ENCODE measurements at places on chromosomes 2 and 18.

DNA sequence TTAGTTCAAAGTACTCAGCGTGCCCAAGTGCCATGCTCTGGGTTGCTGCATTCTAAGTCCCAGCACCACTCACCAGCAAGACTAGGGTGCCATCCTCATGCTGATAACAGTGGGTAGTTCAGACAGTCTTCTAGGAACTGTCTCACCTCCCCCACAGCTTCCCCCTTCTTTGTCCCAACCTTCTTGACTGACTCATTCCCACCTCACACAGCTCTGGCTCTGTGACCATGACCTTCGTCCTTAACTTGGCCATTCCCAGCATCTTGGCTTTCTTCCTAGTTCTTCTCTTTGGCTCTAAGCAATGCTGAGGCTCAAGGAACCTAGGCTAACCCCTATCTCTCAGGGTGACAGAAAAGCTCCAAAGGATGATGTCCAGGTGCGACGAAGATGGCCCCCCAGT lies 20.0 kb upstream of the CXCR4 start:
- no peak for DNase-seq

- DNase-seq = no peak
Observed at GRCh38 chr2:144183727-144184126, 336.2 kb downstream of the ZEB2 start.

- no peak for DNase-seq
Observed at GRCh38 chr2:100983201-100983600, 18.9 kb upstream of the RPL31 start.

DNA sequence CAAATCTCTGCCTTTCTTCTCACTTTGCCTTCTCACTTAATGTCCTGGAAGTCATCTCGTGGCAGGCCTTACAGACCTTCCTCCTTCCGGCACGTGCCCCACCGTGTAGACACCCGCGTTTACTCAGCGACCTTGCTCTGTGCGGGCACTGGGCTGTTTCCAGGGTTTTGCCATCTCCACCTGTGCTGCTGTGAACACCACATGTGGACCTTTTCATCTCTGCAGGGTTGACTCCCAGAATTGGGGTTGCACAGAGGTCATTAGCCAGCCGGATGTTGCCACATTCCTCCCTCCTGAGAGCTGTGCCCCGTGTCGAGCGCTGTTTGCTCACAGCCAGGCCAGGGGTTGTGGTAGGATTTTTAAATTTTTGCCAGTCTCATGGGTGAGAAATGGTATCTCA lies 25.4 kb downstream of the KCNG2 start:
- DNase-seq = no peak

DNA sequence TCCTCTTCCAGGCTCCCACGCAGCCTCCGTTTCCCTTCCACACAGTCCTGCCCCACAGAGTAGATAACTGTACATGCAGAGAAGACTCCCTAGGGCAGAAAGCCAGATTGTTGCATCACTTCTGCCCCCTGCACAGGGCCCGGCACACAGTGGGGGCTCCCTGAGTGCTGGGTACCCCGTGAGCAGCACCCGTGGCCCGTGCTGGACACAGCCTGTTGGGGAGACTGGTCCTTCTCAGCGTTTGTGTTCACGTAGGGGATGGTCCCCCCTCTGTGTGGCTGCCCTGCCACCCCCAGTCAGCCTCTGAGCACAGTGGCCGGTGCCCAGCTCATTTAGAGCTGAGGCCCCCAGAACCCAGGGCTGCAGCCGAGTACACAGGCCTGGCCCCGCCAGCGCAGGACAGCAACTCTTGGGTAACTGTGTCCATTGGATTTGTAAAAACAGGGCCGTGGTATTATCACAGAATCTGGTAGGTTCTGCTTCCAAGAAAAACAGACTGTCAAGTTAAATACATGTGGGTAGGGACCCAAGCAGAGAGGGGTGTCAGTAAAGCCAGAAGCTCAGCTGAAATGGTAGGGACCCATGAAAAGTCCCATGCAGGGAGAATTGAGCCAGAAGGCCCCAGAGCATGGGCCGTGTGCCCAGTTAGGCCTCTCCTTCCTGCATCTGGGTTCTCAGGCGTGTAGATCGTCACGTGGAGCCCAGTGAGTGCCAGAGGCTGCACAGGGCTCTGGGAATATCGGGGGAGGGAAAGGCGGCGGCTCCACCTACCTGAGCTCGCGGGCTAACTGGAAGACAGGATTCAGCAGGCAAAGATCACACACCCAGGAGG lies 257.3 kb downstream of the ATAD2B start:
- no peak for DNase-seq

GRCh38 chr2:211900000-211900399 lies 638.6 kb downstream of the ERBB4 start:
- peak; percentile 77 for DNase-seq

- DNase-seq = no peak
Observed at GRCh38 chr2:201837824-201838431, 31.6 kb downstream of the CDK15 start.

GRCh38 chr2:74567881-74568280 lies 13.4 kb downstream of the DOK1 start:
- DNase-seq = no peak

GRCh38 chr18:4125224-4125623 lies 329.9 kb downstream of the DLGAP1 start:
- peak; percentile 35 for DNase-seq

GRCh38 chr2:8469709-8470493 lies 212.0 kb upstream of the ID2 start:
- DNase-seq = no peak

DNA sequence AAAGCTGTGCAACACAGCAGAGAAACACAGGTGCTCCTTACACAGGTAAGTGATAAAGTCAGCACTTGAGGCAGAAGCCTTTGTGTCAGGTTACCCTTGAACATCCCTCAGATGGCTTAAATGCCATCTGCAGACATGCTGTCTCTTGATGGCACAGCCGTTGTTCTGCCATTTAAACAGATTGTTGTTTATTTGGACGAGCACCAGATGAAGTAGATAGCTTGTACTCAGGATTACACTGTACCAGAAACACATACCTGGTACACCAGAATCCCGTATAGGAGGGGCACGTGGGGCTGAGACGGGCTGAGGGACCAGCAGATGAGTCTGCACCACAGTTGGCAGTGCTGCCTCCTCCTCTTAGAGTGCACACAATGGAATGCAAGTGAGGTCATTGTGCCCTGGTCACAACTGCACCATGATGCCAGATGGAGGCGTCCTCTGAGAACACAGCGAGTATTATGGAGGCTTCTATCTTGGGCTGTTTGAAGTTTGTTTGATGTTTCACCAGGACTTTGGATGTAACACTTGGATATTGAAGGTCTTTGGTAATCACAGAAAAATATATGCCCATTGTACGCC lies 143.0 kb downstream of the TANC1 start:
- DNase-seq = peak; percentile 32

DNA sequence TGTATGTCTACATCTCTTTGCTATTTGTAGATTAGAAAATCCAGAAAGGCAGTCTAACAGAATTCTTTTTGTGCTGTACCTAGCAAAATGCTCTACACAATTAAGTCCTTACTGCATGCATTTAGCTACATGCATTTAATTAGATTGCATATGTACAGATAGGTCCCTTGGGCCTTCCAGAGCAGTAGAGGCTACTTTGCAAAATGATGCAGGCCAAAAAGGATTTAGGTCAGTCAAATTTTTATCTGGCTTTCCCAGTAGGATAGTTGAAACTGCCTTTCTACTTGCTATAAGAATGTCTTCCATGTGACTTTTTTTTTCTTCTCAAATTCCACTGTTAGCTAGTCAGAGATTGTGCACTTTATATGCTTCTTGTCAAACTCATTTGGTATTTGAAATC lies 19.3 kb downstream of the GALNT13 start:
- no peak for DNase-seq

- no peak for DNase-seq
Observed at GRCh38 chr2:224579411-224579810, 5.8 kb downstream of the CUL3 start.

DNA sequence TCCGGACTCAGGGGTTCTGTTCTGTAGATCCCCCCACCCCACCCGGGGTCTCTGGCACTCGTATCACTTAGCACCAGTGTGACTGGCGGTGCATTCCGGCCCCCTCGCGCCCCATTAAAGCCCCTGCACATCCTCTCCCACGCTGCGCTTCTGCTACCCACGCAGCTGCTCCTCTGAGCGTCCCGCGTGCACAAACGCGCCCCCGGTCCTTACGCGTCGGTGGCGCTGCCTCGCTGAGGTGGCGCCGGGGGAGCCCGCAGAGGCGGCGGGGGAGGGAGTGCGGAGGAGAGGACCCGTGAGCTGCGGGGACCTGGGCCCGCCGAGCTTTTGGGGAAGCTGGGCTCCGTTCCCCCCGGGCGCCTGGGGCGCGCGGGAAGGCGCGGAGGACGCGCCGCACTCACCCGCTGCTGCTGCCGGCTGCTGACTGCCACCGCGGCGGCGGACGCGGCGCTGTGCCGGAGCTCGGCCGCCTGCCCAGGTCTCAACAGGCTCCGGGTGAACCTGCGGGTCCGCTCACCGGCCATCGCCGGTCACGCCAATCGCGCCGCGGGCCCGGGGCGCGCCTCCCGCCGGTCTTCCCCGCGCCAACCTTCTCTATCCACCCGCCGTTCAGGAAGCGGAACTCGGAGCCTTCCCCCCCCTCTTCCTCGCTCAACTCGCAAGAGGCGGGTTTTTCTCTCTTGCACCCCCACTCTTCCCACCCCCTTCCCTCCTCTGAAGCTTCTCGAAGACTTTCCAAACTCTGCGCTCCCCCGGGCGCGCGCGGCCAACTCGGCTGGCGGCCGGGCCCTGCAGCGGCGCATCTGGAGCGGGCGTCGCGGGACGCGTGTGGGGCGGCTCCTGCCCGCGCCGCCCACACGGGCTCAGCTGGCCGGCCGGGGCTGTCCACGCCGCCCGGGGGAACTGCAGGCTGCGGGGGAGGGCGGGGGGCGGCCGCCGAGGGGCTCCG lies at the start of gene DOCK10:
Gene DOCK10 (minus strand): TSS at position 618 of the 949 bp plus-strand sequence. CDS start 94 bp downstream, at position 524.
- no peak for DNase-seq

- no peak for DNase-seq
Observed at GRCh38 chr2:174339561-174340399, 5.0 kb downstream of the SP9 start.

DNA sequence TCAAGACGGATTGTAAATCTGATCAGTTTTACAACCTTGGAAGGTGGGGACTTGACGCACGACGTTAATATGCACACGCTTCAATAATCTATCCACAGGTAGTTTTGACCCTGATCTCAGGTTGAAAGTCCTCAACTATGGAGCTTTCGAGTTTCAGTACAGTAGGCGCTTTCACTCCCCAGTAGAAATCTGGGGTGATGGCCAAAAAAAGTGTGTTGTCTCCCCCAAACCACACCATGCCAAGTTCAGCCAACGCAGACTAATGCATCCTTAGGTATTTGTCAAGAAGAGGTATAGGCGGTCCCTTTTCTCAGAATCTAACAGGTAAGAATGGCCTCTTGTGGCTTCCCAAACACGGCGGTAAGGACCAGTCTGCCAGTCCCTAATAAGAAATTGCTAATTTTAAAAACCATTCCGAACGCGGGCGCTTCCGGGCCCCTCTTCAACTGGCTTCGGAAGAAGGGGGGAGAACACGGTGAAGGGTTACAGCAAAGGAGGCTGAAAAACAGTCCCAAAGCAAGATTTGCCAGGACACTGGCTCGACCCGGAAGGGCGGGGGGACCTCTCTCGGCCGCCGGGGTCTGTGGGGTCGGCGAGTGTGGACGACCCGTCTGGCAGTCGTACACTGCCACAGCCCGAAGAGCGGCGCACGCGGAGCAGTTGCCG lies 659 bp downstream of the FAM210A start:
- DNase-seq = no peak

- peak; percentile 19 for DNase-seq
Observed at GRCh38 chr18:48540251-48541025, 1.6 kb downstream of the CTIF start.

DNA sequence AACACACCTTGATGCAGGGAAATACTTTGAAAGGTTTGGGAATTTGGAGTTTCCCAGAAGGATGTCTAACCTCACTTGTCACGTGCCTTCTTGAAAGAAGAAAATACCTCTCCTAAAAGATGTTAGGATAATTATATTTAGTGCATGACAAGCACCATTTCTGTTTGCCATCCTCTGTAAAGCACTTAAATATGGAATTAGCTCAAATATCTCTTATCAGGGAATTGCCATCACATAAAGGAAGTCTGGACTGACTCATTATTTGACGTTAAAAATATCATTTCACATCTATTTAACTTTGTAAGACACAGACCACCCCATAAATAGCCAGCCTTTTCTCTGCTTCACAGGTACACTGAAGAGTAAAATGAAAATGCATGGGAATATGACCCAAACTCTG lies 140.1 kb downstream of the STK39 start:
- DNase-seq = no peak

GRCh38 chr2:181683518-181684453 lies 3.5 kb upstream of the NEUROD1 start:
- no peak for DNase-seq

- no peak for DNase-seq
Observed at GRCh38 chr2:231720987-231721966, 13.0 kb downstream of the PTMA start.

GRCh38 chr2:135773917-135774316 lies 32.3 kb downstream of the UBXN4 start:
- no peak for DNase-seq

DNA sequence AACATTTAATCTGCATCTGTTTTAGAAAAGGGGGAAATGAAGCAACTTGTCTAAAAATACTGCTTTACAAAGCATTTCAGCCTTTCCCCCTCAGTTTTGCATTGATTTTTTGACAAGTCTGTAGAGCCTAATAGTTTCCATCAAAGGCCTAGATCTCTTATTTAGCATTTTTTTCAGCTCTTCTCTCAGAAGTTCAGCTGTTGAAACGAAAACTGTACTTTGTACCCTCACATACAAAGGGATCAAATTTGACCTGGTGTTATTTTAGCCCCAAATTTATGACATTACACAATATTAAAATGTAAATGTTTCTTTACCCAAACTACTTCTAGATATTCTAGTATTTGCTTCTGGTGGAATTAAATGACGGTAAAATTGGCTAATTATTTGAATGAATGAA lies 13.0 kb downstream of the YPEL5 start:
- no peak for DNase-seq

DNA sequence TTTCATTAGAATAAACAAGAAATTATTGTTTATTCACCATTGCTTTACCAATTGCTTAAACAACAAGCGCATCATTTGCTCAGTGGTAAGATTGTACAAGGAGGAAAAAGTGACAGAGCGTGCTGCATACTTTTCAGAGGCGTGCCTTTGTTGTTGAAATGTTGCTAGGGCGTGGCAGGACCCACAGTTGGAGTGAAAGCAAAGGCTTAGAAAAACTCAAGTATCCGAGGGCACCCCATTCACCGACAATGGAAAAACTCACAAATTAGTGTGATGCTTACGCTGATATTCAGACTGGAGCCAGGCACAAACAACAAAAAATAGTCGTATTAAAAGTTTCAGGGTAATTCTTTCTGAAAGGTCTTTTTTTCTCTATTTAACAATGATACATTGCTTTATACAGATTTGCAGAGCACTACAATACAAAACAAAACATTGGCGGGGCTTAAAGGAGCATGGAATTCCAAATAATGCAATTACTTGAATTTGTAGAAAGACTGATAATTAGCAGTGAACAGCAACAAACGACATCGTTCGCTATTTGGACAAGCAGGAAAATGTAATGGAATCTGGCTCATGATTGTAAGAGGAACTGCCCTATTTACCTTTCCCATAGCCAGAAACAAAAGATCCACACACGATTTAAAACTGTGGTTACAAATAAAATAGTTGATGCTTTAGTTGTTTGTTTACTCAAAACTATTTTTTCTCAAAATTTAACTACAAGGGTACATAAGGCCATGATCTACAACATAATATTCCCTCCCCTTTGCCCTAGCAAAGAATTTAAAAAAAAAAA lies 37.8 kb upstream of the RTTN start:
- no peak for DNase-seq
